ENCODE measurements at places on chromosomes 5 and 9.

DNA sequence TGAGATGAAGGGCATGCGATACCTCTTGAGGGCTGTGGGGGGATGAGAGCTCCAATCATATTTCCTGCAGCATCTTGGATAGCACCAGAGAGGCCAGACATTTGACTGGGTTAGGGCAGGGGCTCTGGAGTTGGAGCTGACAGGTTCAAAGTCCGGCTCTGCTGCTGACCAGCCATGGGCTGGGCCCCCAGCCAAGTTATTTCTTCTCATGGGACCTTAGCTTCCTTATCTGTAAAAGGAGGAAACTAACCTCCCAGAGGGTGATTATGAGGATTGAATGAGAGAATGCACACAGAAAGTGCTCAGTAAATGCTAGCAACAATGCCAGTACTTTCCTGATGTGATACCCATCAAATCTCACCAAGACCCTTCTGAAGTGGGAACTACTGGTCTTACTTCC lies 65.2 kb upstream of the SLC25A51 start:
- no peak for DNase-seq

DNA sequence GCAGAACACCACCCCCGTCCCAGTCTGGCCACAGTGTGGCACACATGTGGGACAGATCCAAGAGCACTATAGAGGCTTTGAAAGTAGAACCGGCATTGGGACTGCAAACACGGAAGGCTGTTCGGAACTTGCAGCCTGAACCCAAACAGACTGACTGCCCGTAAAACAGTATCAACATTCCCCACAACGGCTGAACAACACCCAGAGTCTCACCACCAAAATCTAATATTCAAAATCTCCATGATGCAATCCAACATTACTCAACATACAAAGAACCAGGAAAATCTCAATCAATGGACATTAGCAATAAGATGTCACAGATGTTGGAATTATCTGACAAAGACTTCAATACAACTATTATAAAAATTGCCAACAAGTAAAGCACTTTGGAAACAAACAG lies 82.3 kb downstream of the ROR2 start:
- DNase-seq = no peak

DNA sequence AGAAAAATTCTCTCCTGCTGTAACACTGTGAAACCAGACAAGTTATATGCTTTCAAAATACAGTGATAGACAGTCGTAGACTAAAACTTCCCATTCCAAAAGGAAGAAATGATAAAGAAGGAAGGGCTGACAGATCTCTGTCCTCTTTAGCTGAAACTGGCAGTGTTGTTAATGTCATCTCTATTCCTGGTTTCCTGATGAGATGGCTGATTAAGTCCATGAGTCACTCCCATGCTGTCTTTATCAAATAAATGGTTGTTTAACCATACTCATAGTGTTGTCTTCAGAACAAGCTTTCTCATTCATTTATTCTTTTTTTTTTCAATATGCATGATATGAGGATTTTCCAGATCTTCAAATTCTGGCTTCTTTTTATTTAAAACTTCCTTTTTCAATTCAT lies 952.2 kb upstream of the WWC1 start:
- DNase-seq = no peak

DNA sequence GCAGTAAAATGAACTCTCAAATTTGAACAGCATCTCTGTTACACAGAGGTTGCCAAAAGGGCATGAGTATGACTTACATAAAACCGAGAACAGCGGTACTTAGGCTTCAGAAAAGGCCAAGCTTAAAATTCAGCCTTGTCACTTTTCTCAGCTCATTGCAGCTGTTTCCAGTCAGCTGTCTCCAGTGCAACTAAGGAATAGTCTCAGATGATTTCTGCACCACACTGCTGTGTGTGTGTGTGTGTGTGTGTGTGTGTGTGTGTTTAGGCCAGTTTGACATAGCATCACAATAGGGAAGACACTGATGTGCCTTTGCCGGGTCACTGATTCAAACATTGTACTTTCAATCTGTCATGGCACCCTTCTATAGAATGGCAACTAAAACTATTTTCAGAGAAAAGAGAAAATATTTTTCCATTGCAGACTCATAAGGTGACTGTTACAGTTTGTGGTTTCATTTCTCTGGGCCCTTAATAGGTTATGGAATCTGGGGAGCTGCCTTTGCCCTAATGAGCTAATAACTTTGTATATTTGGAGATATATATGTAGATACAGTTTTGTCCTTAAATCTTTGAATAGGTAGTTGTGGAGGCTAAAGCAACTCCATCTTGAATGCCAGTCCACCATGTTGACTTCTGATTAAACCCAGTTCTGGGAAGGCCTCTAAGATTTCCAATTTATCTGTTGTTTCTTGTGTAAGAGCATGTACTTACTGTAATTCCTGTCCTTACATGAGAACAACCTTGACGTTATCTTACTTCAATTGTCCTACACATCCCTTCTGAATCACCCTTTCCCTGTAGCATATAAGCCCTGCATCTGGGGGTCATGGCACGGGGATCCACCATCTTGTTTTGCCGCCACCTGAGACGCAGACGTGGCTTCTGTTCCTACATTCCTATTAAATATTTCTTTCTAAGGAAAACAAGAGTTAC lies 4.5 kb downstream of the LSM11 start:
- DNase-seq = no peak

DNA sequence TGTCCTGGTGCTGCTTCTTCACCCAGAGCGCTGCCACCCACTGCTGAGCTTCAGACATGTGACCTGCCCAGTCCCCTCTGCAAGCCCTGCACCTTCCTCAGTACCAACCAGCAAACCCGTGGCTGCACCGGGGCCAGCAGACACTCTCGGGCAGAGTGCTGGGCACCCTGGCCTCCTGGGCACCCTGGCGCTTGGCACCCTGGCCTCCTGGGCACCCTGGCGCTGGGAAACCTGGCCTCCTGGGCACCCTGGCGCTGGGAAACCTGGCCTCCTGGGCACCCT lies 31.7 kb upstream of the SLC12A7 start:
- DNase-seq = no peak

DNA sequence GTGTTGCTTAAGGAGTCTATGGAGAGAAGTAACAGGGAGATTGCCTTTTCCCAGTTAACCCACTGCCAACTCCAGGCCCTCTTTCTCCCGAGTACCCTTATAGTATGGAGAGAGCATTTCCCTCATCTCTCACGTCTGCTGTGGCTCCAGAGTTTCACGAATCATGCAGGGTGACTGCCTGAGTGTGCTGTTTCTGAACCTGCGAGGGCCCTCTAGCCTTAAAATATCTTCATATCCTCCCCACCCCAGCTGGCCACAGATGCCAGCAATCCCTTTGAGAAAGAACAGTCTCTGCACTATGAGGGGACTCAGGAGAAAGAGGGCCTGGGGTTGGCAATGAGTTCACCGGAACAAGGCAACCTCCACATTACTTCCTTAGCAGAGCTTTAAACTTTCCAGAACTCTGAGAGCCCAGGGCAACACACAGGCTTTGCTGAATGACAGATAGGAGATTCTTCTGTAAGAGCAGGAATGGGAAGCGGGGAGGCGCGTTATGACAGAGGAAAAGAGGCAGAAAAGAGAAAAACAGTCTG lies 81.6 kb upstream of the ANKH start:
- no peak for DNase-seq

DNA sequence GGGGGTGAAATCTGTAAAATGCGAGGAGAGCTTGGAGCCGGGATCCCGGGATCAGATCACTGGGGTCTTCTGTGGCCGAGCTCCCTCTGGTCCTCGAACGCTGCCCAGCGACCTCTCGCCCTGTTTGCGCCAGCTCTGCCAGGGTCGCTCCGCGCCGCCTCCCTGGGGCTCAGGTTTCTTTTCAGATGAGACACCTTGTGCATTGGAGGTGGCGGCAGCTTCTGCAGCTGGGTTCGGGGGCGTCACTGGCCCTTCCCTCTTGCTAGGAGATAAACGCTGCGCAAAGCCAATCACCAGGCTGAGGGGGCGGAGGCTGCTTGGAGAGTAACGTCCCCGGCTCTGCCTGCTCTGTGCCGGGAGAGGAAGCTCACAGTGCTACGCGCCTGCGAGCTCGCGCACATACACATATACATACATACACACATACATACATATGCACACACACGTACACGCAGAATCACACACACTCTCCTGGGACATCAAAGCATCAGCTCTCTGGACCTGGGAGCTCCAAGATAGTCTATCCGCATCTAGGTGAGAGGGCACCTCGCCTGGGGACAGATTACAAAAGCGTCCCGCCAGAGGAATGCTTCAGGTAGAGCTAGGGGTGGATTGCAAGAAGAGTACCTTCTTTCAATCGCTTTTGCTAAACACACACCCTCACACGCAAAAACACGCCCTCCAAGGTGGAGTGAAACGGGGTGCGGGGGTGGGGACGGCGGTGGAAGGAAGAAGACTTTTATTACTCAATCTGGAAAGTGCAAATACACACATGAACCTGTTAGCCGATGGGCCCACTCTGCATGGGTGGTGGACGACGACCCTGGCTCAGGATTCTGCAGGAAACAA lies at the start of gene ST8SIA4:
Gene ST8SIA4, minus strand, starts transcription at position 244 of the 849 bp plus-strand sequence. CDS start 327 bp downstream, outside the sequence.
- DNase-seq = peak; percentile 96
